B cell (primary cell): ENCODE measurements at places on chromosomes 6 and 20.

- DNase-seq, result peak; percentile 80
These were observed 53.7 kb downstream of the JARID2 start for GRCh38 chr6:15299430-15300131.

- DNase-seq, result no peak
These were observed 21.6 kb downstream of the SASH1 start for GRCh38 chr6:148364056-148364824.

DNA sequence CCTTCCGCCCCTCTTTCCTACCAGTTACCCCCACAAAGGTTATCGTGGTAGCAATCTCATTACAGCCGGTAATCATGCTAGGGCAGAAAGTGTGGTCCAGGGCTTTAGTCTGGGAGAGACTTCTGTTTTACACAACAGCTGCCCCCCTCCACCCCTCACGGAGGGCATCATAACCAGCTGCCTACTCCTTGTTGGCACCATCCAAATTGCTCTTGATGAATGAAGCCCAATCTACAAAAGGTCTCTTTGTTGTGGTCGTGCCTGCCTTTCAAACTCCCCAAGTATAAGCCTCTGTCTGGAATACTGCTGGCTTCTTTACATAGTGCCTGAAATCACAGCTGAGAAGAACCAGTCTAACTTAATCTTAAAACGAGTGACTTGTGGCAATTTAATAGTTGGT is 157.9 kb downstream of the INSM1 start:
- DNase-seq, result no peak

- no peak for DNase-seq
These were observed 6.2 kb downstream of the FOXC1 start for GRCh38 chr6:1615853-1616420.

- no peak for DNase-seq
These were observed 70.0 kb upstream of the SASH1 start for GRCh38 chr6:148272597-148272996.

GRCh38 chr6:105849746-105850145 is 236.4 kb upstream of the PRDM1 start:
- no peak for DNase-seq

GRCh38 chr6:41040940-41041536 is 1.2 kb upstream of the TSPO2 start:
- DNase-seq, result no peak

DNA sequence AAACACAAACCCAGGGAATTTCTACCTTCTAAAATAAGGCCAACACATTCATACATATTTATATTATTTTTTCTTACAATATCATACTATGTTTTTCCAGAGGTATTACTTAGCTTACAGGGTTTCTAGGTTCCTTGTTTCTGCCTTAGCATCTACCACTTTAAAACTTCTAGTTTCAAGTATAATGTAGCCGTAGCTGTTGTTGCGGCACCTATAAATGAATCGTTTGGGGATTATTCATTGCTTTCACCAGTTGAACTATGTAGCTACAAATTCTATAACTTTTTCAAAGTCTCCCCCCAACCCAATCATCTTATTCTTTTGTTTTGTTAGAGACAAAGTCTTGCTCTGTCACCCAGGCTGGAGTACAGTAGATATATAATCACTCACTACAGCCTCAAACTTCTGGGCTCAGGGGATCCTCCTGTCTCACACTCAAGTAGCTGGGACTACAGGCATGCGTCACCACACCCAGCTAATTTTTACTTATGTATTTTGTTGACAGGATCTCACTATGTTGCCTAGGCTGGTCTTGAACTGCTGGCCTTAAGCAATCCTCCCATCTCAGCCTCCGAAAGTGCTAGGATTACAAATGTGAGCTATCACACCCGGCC is 43.9 kb downstream of the TNFAIP3 start:
- DNase-seq, result no peak

GRCh38 chr20:14360416-14360815 is 23.0 kb upstream of the FLRT3 start:
- no peak for DNase-seq

GRCh38 chr6:64049736-64050135 is 414.1 kb downstream of the PHF3 start:
- no peak for DNase-seq

DNA sequence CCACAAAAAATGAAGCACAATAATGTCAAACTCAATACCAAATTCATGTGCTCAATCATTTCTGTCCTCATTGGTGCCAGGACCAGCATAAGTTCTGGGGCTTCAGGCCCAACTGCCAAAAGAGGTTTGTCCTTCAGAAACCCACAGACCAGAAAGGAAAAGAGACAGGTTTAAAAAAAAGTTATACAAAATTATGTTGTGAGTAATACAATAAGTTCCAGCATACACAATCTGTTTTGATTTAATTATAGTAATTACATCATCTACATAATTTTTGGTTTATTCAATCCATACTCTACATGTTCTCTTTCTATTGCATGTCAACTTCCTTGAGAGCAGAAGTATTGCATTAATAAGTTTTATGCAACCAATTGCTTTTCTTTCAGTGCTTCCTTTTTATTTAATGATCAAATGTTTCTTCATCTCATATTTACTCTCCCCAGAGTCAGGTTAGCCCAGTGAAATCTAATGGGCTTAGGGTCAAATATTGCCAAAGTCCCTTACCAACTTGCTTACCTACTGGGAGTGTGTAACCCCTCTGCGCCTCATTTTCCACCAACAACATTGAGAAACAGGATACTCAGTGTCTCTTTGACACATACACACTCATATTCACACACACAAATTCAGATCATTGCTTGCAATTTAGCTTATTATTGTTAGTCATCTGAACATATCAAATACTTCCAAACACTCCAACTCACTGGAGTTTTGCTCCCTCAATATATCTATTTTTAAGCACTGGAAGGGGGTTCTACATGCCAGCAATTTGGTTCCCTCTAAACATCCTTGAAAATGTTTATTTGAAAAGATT is 424.4 kb upstream of the MARCKS start:
- DNase-seq, result no peak

DNA sequence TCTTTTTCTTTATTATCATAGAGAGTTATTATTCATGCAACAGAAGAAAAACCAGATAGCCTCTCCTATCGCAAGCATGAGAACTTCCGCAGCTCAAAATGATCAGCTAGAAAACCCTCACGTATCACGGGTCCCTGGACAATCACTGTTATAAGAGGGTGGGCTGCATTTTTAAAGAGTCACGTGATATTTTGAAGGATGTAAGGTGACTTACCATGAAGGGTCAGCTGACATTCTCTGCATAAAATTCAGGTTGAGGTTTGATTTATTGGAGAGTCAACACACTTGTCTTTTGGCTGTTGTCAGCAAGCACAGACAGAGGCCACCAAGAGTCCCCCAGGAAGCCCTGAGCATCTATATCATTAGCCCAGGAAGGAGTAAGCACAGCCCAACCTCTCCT is 39.5 kb downstream of the ID4 start:
- no peak for DNase-seq

DNA sequence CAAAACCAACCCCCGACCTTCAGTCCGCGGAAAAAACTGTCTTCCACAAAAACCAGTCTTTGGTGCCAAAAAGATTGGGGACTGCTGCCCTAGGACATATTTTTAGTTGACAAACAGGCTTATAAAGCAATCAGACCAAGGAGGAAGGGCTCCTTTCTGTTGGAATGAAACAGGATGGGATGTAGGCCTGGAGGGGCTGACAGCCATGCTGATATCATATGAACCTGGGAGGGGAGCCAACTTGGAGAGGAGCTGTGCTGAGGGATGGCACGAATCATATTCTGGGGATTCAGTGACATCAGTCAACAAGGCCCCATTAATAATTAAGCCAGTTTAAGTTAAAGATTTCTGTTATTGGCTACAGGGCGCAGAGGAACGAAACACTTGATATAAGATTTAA is 225.4 kb upstream of the TSHZ2 start:
- no peak for DNase-seq

- DNase-seq, result no peak
These were observed 12.2 kb downstream of the GABRR2 start for GRCh38 chr6:89302936-89303335.

DNA sequence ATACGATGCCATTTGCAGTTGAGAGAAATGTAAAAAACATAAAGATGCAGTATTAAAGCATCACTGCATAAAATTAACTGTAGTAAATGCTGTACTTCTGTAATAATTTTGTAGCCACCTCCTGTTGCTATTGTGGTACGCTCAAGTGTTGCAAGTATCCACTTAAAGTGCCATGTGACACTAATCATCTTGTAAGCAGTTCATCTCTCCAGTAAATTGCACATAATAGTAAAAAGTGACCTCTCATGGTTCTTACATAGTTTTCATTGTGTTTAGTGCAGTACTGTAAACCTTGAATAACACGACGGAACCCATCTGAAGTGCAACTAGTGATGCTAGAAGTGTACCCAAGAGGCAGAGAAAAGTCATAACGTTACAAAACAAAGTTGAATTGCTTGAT is 190.1 kb upstream of the VGLL2 start:
- DNase-seq, result no peak
